ENCODE measurements at places on chromosomes 5 and 9.

DNA sequence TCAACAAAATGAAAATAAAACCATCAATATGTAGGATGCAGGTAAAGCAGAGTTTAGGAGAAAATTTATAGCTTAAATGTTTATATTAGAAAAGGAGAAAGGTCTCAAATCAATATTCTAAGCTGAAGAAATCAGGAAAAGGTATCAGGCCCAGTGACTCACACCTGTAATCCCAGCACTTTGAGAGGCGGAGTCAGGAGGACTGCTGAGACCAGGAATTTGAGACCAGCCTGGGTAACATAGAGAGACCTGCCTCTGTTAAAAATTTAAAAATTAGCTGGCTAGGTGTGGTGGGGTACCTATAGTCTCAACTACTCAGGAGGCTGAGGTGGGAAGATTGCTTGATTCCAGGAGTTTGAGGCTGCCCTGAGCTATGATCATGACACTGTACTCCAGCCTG, 32.2 kb downstream of the CCDC69 start:
- no peak for DNase-seq

DNA sequence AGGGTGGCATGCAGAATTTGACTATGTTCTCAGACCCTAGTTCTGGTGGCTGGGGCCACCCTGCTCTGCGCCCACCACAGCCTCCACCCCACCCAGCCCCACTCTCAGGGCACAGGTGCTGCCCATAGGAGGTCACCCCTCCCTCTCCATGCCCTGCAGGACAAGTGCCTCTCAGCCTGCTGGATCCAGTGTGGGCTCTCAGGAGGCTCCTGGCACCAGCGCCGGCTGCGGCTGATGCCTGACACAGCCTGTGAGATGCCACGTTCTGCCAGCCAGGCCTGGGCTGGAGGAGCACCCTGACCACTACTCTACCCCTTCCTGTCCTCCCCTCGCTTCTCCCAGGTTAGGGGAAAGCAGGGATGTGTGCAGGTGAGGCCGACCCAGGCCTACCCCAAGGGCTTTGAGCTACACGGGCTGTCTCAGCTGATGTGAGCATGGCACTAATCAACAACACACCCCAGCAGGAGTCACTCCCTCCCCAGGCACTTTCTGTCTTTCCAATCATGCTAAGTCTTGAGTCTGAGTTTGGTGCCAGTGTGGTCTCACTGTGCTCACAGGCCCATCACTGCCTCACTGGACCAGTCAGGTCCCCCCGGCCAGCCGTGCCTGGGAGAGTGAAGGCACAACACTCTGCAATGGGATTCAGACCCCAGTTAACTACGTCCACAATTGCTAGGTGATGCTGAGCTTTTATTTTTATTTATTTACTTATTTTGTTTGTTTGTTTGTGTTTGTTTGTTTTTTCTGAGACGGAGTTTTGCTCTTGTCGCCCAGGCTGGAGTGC, 12.1 kb upstream of the BARX1 start:
- no peak for DNase-seq

- DNase-seq = no peak
Observed at GRCh38 chr5:103446813-103447212, 115.8 kb downstream of the NUDT12 start.

DNA sequence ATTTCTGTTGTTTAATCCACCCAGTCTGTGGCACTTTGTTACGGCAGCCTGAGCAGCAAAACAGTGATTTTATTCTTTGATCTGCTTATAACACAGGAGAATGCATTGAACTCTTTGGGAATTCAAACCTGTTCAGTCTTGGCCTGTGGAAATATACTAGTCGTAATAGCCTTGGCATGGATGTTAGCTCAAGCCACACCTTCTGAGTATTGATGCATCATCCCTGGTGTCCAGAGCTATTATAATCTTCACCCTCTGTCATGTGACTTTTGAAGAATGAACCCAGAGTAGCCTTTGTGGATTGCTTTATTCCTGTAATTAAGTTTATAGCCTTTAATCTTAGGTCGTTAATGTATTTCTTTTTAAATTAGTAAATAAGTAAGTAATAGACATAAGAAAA, 50.8 kb upstream of the TEX48 start:
- DNase-seq = no peak

DNA sequence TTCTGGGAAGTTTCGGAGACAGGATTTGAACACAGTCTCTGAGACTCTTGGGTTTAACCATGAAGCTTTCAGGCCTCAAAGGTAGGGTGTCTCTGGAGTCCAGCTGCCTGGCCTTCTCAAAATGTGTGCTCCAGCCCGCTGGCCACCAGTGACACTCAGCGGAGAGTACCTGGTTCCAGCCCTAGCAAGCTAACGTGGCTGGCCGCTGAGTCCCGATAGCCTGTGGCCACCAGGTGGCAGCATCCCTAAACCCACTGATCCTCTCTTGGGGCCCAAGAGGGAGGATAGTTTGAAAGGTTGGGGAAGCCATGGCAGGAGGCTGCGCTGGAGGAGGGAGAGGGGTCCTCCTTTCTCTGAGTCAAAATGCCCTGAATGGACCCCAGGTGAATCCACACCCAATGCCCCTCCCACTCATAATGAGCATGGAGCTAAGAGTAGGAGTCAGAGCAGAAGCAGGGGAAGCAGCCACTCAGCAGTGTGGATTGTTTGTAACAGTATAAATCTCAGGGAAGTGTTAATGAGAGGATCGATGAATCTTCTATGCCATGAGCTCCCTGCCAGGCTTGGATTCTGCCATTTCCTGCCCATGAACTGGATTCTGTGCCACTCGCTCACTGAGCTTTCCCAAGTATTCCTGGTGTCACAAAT, 5.4 kb upstream of the TIFAB start:
- peak; percentile 47 for DNase-seq

DNA sequence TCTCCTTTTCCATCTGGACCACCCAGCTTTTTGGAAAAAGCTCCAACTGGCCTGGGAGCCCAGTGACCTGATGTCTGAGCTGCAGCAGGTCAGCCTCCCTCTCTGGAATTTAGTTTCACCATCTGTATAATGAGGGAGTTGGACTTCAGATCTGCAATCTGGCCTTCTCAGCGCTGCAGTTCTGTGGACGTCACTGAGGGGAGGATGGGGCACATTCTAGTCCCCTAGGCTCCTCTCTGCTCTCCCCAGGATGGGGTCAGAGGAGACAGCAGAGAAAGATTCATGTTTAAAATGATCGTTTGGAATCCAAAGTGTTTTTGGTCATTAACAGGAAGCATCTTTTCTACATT, 10.2 kb downstream of the OR13J1 start:
- DNase-seq = no peak

DNA sequence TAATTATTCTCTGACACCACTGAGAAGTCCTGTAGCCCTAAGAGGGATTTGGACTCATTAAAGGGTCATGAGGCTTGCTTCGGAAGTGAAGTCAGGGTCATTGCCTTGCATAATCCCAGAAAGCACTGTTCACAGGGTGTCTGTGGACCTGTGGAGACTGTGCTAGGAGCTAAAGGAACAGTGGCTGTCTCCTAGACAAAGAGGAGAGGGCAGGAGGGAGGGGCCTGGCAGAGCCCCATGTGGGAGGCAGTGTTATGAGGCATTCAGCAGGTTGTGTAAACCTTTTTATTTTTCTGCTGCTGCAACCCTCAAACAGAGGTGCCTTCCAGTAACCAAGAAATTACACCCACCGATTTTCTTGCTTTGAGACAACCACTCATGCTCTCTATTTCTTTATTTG, 3.3 kb downstream of the TMEM174 start:
- DNase-seq = no peak

GRCh38 chr9:75812141-75812540, 78.3 kb upstream of the PCSK5 start:
- no peak for DNase-seq

GRCh38 chr9:132168347-132168746, 6.5 kb downstream of the NTNG2 start:
- DNase-seq = no peak

DNA sequence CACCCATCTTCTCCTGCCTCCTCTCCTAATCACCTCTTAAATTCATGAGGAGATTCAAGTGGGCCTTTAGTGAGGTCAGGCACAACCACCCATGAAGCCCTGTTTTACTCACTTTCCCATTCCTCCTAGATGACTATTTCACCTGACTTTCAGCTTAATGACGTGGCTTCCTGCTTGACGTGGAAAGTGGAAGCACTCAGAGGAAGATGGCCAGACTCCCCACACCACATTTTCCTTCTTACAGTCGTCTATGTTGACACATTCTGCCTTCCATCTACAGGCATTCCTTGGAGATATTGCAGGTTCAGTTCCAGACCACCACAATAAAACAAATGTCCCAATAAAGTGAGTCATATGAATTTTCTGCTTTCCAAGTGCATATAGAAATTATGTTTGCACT, 146.4 kb upstream of the TAS2R1 start:
- DNase-seq = no peak

DNA sequence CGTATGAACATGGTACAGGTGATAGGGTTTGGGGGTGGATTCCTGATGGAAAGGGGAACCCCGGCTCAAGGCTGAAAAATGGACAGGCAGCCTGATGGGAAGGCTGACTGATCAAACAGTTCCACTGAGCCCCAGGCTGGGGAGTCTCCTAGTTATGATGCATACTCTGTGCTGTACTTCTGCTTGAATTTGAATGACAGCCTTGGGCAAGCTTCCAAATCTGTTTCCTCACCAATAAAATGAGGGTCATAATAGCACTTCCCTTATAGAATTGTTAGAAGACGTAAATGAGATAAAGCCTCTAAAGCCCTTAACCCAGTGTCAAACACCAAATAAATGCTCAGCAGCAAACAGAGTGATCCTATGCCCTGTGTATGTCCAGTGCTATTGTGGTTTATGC, 478.5 kb upstream of the DMAC1 start:
- DNase-seq = no peak

DNA sequence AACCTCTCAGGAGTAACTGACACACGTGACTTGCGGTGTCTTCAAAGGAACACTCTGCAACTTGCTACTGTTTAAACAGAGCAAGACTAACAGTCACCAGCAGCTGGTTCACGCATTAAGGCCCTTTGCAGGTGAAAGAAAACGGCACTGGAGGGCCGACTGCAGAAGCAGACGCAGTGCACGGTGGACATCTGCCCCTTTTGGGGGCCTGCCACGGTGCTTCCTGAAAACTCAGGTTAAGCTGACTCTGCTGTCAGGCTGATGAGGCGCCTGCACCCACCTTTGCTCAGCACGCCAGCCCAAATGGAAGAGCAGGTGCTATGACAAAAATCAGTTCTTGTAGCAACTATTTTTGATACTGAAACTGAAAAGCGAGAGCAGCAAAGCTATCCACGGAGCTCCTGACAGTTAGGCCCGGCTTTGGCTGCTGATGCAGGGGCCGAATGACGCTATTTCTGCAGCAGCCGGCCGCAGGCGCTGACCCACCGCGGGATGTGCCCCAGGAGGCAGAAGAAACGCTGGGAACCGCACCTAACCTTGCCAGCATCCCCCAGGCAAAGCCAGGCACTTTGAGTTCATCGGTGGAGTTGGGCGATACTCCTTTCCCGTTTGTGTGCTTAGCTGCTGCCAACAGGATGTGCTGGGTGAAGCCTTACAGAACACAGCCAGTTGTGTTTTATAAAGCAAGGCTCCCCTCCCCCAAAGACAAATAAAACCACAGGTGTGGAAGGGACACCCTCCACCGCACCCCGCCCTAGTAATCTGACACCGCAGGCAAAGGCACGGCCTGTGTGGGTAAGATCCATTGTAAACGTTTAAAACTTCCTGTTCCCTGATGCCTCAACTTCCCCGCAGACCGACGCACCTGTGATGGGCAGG, 21.1 kb upstream of the TERT start:
- peak; percentile 66 for DNase-seq

- no peak for DNase-seq
Observed at GRCh38 chr5:75412111-75412990, 75.3 kb downstream of the HMGCR start.

- DNase-seq = no peak
Observed at GRCh38 chr9:93949694-93950449, 5.3 kb downstream of the BARX1 start.

DNA sequence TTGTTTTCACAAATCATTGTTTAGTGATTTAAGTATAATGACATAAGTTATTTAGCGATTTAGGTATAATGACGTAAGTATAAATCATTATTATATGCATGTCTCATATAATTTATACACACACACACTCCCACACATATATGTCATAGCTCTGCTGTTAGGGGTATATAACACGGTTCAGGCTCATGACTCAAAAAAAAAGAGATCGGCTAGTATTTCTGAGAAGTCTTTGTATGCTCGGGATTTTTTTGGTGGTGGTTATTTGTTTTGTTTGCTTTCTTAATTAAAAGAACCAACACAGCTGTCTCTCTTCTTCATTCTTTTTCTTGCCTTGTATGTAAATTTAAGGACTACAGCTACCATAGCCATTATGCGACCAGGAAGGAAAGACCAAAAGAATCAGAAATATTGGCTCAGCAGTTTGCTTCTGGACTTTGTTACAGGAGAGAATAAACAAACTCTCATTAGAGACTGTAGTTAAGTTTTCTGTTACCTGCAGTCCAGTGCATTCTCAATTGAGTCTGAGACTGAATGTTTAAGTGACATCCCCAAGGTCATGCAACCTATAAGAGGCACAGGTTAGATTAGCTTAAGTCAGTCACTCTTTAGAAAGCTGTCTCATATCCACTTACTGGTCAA, 83.2 kb upstream of the NREP start:
- DNase-seq = no peak

- DNase-seq = peak; percentile 4
Observed at GRCh38 chr9:78601957-78602565, 305.1 kb downstream of the PSAT1 start.

- DNase-seq = no peak
Observed at GRCh38 chr9:129023036-129023907, 4.9 kb downstream of the SH3GLB2 start.

GRCh38 chr5:9230355-9230754, 315.5 kb downstream of the SEMA5A start:
- DNase-seq = no peak

GRCh38 chr5:158869092-158869491, 230.6 kb downstream of the EBF1 start:
- no peak for DNase-seq

- DNase-seq = no peak
Observed at GRCh38 chr5:30926218-30926617, 267.3 kb upstream of the CDH6 start.

DNA sequence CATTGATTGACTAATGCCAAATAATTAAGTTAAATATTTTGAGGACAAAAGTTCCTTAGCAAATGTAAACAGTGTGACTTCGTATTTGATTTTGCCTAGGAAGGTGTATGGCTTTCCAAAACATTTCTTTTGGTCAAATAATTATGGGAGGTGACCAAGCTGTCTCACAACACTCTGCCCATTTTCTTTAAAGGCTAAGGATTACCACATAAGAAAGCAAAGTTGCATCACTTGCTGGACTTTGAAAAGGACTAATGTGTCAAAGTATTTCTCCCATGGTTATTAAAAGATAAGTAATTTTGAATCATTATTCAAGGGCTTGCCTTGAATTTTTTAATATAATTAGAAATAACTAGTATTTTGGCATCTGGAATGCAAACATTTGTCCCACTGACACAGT, 74.7 kb downstream of the HAPLN1 start:
- DNase-seq = no peak

Measured in CD4-positive, alpha-beta T cell treated with Interleukin-2 at 100 ng/mL for 4 hours (primary cell).